ENCODE measurements at places on chromosomes 11 and 22.

DNA sequence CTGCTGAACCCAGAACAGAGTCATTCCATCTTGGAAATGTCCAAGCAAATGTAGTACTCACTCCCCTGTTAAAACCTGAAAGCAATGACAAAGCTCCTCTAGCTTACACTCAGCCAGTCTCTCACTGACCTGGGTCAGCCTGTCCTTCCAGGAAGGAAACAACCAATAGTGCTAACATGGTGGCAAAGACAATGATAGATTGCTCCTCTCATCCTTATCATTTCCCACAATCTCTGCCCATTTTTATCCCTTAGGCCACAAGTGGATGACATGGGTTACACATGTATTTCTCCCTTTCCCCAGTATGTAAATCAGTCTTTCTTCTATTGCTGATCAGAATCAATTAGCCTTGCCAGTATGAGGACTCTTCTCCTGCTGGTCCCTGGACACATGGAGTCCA lies 154.6 kb upstream of the SESN3 start:
- DNase-seq: no peak

DNA sequence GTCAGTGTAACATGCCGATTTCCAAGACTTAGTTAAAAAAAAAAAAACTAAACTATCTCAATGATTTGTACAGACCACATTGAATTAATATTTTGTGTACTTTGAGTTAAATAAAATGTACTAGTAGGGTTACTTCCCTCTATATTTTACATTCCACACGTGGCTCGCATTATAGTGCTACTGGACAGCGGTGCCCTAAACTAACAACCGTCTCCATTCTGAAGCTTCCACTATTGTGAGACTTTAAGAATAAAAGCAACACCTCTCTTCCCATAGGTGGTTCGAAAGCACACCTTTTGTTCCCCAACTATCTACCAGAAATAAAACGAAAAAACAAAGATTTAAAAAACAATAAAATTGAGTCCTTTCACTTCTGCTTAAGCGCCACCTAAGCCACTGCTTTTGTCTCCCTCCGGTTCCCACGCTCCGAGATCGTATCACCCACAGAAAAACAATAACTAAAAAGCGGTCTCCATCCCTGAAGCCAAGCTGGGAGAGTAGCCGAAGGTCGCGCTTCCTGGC lies 380 bp upstream of the TTC17 start:
- no peak for DNase-seq

- no peak for DNase-seq
These were observed 28.6 kb downstream of the ALG8 start for GRCh38 chr11:78110830-78111229.

- DNase-seq: no peak
These were observed 21.0 kb upstream of the SCARF2 start for GRCh38 chr22:20458530-20459151.

DNA sequence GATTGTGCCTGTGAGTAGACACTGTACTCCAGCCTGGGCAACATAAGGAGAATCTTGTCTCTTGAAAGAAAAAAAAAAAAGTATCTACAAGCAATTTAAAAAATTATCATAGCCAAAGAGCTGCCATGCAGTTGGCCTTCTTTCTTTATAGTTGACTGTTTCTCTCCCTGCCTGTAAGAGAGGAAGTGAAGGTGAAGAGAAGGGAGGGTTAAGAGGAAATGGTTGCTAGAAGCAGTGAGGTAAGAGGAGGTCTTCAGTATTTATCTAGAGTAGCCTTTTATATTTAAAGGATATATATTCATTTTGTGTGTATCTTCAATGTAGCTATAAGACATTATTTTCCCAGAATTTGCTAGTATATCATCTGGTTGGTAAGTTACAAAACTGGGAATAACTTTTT lies 217.9 kb downstream of the TMEM135 start:
- DNase-seq: no peak

- DNase-seq: no peak
These were observed 41.0 kb upstream of the CLPB start for GRCh38 chr11:72475381-72475780.

GRCh38 chr11:10973416-10973815 lies 115.6 kb upstream of the ZBED5 start:
- no peak for DNase-seq

DNA sequence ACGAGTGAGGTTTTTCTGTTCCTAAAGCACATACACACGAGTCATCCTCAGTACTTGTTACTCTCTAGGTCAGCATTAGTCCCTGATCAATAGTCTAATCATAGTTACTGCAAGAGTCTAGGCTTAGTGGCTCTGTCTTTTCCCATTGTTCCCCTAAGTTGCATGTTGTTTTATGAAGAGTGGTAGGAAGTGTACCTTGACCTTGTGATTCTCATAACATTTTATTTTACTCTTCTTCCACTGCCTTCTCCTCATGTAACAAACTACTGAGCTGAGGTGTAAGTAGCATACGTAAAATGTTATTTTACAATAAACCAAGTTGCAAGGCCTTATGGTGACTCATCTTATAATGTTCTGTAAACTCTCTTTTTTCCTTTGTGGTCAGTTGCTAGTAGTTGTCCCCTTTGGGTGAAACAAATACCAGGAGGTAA lies 15.0 kb downstream of the METTL15 start:
- no peak for DNase-seq

DNA sequence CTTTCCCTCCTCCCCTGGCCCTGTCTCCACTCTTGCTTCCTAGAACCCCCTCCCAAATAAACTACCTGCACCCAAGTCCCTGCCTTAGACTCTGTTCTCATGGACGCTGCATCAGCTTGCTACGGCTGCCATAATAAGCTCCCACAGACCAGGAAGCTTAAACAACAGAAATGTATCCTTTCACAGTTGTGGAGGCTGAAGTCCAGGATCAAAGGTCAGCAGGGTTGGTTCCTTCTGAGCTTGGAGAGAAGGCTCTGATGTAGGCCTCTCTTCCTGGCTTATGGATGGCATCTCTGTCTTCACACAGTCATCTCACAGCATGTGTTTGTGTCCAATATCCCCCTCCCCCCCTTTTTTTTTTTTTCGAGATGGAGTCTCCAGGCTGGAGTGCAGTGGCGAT lies 23.4 kb downstream of the CBX7 start:
- no peak for DNase-seq

Data from T1000 (cell line).